ENCODE measurements at places on chromosomes 5 and 9. TPM values are rescaled to one million over a fixed set of nuclear protein-coding genes. Genes with fewer than 3 reads are reported as not detected.

- DNase-seq = no peak
These were observed 23.7 kb downstream of the MAP3K1 start for GRCh38 chr5:56839062-56839461.

GRCh38 chr9:24561957-24562356 is 16.3 kb upstream of the IZUMO3 start:
- no peak for DNase-seq

- peak; percentile 51 for DNase-seq
These were observed 199.0 kb downstream of the DNAH5 start for GRCh38 chr5:13745508-13745907.

ECSCR gene
- not detected for total RNA-seq

PTPRD gene
- total RNA-seq = not detected

PTGER4 gene
- total RNA-seq = 2.5 TPM

IDNK gene
- 19.7 TPM for total RNA-seq

All from MCF 10A (cell line).